ENCODE measurements at places on chromosomes 2 and 18.

DNA sequence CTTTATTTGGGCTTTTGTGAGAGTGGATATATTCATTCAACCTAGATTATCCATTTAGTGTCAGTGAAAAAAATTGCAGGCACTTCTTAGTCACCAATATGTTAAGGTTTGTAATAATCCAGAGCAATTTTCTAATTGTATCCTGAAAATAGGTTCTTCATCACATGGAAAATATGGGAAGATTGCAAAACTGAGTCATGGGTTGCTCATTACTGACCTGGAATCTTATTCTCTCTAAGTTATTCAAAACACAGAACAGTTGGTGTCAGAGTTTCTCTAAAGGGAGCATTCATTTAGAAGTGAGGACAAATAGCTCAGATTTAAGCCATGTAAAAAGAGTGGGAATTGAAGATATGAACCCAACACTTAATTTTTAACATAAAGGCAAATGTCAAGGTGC lies 181.3 kb downstream of the IKZF2 start:
- DNase-seq = no peak

DNA sequence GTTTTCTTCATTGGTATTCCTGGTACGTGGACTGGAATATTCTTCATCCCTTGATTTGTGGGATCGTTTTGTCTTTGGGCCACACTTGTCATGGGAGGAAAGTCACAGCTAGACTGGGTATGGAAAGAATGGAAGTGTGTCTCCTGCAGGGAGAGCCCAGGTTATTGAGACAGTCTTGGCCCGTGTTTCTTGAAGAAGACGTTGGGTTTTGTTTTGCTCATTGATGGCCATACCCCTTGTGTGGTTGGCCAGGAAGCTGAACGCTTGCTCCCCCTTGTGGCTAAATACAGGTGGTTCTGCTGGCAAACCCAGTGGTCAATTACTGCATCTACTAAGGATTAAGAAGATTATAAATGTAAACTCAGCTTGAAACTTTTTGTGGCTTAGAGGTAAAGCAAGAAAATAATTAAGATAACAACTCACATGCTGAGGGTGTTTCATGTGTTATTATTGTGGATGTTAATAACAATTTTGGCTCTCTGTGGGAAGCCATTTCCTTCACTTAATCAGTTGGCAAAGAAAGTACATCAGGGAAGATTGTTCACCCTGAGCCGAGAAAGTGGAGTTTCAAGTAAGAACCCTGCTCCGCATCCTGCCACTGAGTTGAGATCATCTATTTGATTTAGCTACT lies 91.8 kb downstream of the NEDD4L start:
- DNase-seq = no peak

DNA sequence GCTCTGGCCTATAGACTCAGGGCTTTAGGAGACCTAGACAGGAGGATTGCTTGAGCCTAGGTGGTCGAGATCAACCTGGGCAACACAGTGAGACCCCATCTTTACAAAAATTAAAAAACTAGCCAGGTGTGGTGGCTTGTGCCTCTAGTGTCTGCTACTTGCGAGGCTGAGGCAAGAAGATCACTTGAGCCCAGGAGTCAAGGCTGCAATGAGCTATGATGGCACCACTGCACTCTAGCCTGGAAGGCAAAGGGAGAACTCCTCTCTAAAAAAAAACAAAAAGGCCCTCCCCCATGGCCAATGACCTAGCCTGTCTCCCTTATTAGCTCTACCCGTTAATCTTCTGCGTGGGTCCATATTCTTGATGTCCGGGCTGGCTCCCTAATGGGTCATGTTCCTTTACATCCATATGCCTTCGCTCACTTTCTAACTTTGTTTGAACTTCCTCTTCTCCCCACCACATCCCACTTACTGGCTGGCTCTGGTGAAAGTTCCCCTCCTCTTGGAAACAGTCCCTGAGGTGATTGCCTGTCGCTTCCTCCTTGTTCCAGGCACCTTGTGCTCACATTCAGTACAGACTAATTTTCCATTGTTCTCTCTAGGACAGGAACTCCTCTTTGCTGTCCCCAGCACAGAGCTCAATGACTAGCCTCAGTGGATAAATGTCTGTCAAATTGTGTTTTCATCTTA lies 103.0 kb downstream of the AFF3 start:
- no peak for DNase-seq

GRCh38 chr18:56306797-56307196 lies 331.6 kb downstream of the TXNL1 start:
- DNase-seq = no peak

DNA sequence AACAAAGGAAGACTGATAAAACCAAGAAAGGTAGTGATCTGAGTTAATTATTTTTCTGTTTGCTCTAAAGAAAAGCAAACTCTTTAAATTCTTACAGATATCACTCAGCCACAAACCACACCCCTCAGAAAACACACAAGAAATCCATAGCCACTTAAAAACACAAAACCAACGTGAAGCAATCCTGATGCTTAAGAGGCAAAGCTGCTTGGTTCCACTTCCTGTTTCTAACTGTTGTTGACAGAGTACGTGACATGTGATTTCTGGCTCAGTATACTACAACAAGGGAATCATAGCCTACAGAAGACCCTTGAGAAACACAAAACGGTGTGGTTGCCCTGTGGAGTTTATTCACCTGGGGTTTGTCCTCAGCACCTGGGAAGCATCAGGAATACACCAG lies 240.9 kb upstream of the APCDD1 start:
- no peak for DNase-seq

GRCh38 chr18:7844017-7844416 lies 276.9 kb downstream of the PTPRM start:
- no peak for DNase-seq

- DNase-seq = no peak
Observed at GRCh38 chr2:112579241-112579640, 5.2 kb upstream of the CHCHD5 start.

DNA sequence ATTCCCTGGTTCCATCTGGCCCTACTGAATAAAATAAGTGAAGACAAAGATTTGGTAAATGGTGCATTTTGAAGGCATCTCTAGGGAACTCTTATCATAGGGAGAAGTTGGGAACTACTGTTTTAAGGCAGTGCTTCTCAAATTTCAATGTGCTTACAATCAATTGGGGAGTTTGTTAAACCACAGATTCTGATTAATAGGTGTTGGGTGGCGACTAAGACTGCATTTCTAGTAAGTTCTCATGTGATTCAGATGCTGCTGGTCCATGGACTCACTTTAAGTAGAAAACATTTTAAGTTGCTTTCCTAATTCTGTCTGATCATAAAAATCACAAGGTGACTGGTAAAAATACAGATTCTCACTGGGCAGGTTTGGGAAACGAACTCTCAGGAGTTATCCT lies 14.6 kb downstream of the FARSB start:
- DNase-seq = no peak

DNA sequence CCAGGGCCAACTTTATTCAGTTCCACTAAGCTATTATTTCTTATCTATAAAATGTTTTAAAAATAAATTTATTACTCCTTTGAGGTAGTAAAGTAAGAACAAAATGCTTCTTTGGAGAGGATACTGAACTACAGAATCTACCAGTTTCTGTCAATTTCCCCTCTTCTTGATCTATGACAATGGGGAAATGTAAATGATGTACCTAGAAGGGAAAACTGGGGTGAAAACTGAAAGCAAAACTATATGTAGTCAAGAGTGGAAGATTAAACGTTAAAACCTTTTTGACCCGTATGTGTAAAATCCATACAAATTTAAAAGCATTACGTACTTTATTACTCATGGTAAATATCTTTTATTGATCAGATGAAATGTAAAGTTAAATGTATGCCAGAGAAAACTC lies 1287.8 kb upstream of the TMEFF2 start:
- no peak for DNase-seq

DNA sequence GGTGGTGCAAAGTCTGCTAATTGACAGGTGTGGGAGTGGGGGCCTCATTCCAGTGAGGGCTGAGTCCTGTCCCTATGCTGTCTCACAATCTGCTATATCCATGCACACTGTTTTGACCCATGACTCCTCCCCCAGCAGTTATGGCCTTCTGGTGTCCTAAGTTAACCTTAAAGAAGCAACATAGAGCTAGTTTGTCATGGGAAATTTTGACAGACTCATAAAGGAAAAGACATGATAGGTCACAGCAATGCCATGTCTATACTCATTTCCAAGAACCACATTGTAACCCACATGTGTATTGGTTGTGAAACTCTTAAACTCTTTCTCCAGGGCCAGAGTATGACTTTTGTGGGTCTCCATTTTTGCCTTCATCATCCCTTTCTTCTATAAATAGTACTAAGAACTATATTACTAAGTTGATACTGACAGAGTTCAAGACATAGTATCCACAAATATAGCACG lies 78.2 kb upstream of the SLC1A4 start:
- no peak for DNase-seq

Data from NCI-H2081 treated with DMSO at 0.1 percent for 48 hours (cell line).